ENCODE measurements at places on chromosomes 5 and 9. TPM values are rescaled to one million over a fixed set of nuclear protein-coding genes. Genes with fewer than 3 reads are reported as not detected.

LRRC19 gene
- total RNA-seq, result not detected

HNRNPA0 gene
- total RNA-seq, result 36.9 TPM

LCP2 gene
- not detected for total RNA-seq

LECT2 gene
- not detected for total RNA-seq

EFNA5 gene
- 12.0 TPM for total RNA-seq

TMEM174 gene
- total RNA-seq, result not detected

PCDHA13 gene
- 2.1 TPM for total RNA-seq

LVRN gene
- 3.0 TPM for total RNA-seq

XRCC4 gene
- 9.7 TPM for total RNA-seq

FAM153A gene
- total RNA-seq, result 3.7 TPM

TMEM215 gene
- not detected for total RNA-seq

PCDHB16 gene
- 6.3 TPM for total RNA-seq

C9orf72 gene
- 13.2 TPM for total RNA-seq

SLC35D2 gene
- total RNA-seq, result 22.1 TPM

DNA sequence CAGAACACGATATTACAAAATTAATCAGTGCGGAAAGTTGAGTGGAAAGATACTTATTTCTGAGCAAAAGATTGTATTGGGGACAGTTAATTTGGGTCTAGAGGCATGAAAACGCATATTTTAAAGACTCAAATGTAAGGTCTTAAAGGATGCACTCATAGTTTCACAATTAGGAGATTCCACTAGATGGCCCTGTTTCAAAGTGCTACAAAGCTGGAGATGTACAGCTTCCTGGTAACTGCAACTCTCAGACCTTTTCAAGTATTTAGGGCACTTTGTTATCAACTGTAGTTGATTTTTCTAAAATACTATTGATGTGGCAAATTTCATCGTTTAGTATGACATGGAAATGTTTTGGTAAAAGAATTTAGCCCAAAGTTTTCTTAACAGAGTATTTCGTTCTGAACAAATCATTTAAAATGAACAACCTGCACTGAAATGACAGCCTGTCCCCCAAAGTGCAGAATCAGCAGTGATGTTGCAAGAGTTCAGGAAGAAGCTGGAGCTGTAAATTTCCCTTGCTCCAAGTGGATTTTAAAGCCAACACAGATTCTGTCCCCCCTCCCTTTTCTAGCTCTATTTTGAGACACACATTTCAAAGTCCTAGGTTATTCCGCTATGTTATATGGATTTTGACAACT is 16.2 kb upstream of the NDUFB6 start:
- no peak overlapping the region for H3K4me3 ChIP-seq
- DNase-seq, result peak; percentile 72
- no peaks in the 10 kb centered on the region for H3K27me3 ChIP-seq

GRCh38 chr5:36944607-36945225 is 68.1 kb downstream of the NIPBL start:
- DNase-seq, result peak; percentile 58
- H3K4me1 ChIP-seq, result peaks cover 31% of the 10 kb centered on the region
- H3K27me3 ChIP-seq, result no peaks in the 10 kb centered on the region

- no peak for DNase-seq
- peaks cover 29% of the 10 kb centered on the region for H3K4me1 ChIP-seq
- no peak overlapping the region for H3K27ac ChIP-seq
- H3K36me3 ChIP-seq, result no peaks in the 10 kb centered on the region
- no peaks in the 10 kb centered on the region for H3K27me3 ChIP-seq
Measured at GRCh38 chr9:134693641-134694367, 52.2 kb downstream of the COL5A1 start.

- H3K27me3 ChIP-seq, result no peaks in the 10 kb centered on the region
- no peak for DNase-seq
- peaks cover 5% of the 10 kb centered on the region for H3K4me1 ChIP-seq
- H3K4me3 ChIP-seq, result no peak overlapping the region
Measured at GRCh38 chr9:78294290-78295176, 2.4 kb upstream of the PSAT1 start.

DNA sequence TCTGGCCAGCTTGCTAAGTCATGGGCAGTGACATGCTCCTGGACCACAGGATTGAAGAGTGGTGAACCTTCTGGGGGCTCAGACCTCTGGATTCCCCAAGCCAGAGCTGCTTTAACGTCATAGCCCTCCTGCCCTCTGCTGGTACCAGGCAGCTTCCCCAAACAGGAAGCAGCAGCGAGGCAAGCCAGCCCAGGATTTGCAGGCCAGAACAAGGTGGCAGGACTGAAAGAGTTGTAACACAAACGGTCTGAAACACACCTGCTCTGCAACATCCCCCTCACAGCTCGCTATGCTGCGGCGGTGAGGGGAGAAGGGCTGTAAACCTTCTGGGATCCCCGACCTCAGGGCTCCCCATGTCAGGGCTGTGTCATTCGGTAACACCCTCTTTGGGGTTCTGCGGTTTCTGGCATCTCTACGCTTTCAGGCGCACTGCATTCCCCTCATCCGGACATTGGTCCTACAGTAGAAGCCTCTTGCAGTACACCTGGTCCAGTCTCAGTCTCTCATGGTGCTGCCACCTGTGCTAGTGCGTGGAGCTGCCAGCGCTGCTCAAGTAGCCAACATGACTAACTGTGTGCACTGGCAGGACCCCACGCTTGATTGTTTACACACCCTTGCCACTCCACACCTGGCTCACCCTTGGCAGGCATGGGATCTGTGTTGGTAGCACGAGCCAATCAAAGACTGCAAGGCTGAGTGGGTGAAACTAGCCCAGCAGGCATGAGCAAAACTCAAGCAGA is 893.3 kb downstream of the PTPRD start:
- no peaks in the 10 kb centered on the region for H3K36me3 ChIP-seq
- H3K27ac ChIP-seq, result no peak overlapping the region
- no peak for DNase-seq
- no peaks in the 10 kb centered on the region for H3K4me1 ChIP-seq

GRCh38 chr5:40680741-40681362 is 1.1 kb downstream of the PTGER4 start:
- DNase-seq, result no peak
- H3K27me3 ChIP-seq, result peaks cover 72% of the 10 kb centered on the region
- peak overlapping the region; percentile 61 for H3K4me3 ChIP-seq
- H3K27ac ChIP-seq, result no peak overlapping the region

DNA sequence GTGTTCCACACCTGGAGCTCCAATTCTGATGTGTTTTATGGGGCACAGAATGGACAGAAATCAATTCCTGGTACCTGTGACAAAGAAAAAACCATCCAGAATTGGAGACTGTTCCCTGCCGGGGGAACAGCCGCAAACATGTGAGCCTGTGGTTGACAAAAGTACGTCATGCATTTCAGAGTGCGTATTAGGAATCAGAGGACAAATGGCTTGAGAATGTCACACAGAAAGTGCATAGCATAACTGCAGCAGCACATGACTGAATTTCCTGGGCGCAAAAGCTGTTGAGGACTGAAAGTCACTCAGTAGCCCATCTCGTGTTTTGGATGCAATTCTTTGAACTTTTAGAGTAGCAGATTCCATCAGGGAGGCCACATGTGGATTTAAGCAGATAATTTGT is 85.1 kb downstream of the TRIO start:
- H3K27me3 ChIP-seq, result no peaks in the 10 kb centered on the region
- no peak overlapping the region for H3K4me3 ChIP-seq
- no peak overlapping the region for H3K27ac ChIP-seq
- H3K4me1 ChIP-seq, result peaks cover 11% of the 10 kb centered on the region
- no peaks in the 10 kb centered on the region for H3K36me3 ChIP-seq

DNA sequence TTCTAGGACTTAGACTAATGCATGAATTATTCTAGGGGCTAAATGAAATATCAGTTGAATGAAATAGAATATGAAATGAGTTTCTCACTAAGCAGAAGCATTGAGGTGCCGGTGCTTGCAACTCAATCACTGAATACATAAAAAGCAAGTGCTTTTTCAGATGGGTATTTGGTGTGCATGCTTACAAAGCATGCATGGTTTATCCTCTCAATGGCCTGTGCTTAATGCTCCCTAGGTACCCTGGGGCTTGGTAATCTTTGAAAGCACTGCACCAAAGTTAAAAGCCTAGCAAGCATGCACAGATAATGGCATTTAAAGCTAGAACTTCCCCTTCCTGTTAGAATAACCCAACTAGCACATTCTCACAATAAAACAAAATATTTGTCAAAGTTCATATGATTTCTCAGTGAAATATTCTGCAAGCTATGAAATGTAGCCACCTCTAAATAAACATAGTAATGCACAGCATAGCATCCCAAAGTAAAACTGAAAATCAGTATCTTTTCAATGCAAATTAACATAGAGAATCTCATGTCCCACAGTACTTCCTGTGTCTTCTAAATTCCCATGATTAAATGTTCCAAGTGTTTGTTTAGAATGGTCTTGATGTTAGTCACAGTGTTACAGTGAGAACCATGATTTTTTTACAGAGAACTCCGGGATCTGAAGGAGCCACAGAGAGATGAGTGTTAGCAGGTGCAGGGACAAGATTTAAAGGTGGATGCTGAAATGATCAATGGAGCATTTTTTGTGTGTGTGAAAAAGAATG is 143.4 kb upstream of the CDH6 start:
- no peak for DNase-seq
- no peak overlapping the region for H3K27ac ChIP-seq
- H3K4me3 ChIP-seq, result no peak overlapping the region
- no peaks in the 10 kb centered on the region for H3K36me3 ChIP-seq
- H3K27me3 ChIP-seq, result no peaks in the 10 kb centered on the region

- no peak overlapping the region for H3K4me3 ChIP-seq
- no peaks in the 10 kb centered on the region for H3K27me3 ChIP-seq
- no peaks in the 10 kb centered on the region for H3K36me3 ChIP-seq
- no peak for DNase-seq
- H3K4me1 ChIP-seq, result no peaks in the 10 kb centered on the region
- no peak overlapping the region for H3K27ac ChIP-seq
Measured at GRCh38 chr5:136522217-136522956, 157.0 kb upstream of the TRPC7 start.

GRCh38 chr5:39850291-39850690 is 425.5 kb upstream of the DAB2 start:
- no peak overlapping the region for H3K27ac ChIP-seq
- H3K4me3 ChIP-seq, result no peak overlapping the region
- DNase-seq, result no peak

GRCh38 chr5:39195198-39195826 is 24.1 kb downstream of the FYB1 start:
- no peaks in the 10 kb centered on the region for H3K4me1 ChIP-seq
- H3K4me3 ChIP-seq, result no peak overlapping the region
- no peaks in the 10 kb centered on the region for H3K36me3 ChIP-seq
- DNase-seq, result no peak

- H3K4me1 ChIP-seq, result peaks cover 10% of the 10 kb centered on the region
- DNase-seq, result peak; percentile 53
- peaks cover 32% of the 10 kb centered on the region for H3K36me3 ChIP-seq
- no peak overlapping the region for H3K27ac ChIP-seq
Measured at GRCh38 chr9:101536938-101537337, 3.3 kb downstream of the RNF20 start.

- peaks cover 39% of the 10 kb centered on the region for H3K36me3 ChIP-seq
- H3K27ac ChIP-seq, result no peak overlapping the region
- peaks cover 13% of the 10 kb centered on the region for H3K4me1 ChIP-seq
Measured at GRCh38 chr5:141973871-141974595, 5.1 kb downstream of the RNF14 start.

DNA sequence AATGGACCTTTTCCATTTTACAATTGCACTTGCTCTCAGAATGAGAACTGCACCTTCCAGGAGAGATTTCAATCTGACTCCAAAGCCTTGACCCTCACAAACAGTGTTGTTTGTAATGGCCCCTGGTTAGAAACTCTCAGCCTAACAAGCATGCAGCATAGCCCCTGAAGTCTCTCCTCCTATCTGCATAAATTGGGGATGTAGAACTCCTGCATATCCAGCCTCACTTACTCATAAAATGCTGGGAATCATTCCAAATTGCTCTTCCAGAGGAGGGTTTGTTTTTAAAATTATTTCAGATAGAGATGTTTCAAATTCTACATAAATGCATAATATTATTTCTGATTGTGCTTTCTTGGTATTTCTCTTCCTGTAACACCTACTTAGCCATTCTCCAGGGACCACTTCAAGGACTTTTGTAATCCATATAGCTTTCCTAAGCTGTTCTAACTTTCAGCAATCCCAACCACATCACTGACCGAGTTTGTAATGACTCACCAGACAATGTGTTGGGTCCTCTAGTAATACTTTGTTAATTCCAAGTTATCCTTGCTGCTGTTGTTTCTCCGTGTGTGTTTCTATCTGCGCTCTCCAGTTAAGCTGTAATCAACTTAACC is 143.8 kb upstream of the CCDC152 start:
- H3K4me3 ChIP-seq, result no peak overlapping the region
- DNase-seq, result no peak
- no peak overlapping the region for H3K27ac ChIP-seq
- H3K27me3 ChIP-seq, result no peaks in the 10 kb centered on the region

DNA sequence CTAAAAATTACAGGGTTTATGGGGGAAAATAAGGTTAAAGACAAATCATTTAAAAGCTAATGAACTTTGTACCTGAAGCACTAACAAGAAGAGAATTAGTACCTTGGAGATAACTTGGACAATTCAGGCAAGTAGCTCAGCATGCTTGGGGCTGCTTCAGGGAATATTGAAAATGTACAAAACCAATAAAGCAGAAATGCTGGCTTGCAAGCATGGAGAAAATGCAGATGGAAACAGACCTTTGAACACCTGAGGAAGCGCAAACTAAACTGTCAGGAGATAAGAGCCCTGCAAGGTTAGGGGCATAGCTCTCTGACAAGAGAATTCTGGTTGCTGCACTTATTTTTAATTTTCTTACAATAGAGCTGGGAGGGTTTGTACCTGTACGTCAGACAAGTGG is 42.6 kb upstream of the C5orf47 start:
- H3K27ac ChIP-seq, result peak overlapping the region; percentile 76
- H3K4me3 ChIP-seq, result no peak overlapping the region
- H3K27me3 ChIP-seq, result no peaks in the 10 kb centered on the region
- peaks cover 54% of the 10 kb centered on the region for H3K36me3 ChIP-seq
- peaks cover 52% of the 10 kb centered on the region for H3K4me1 ChIP-seq

GRCh38 chr9:108270051-108270450 is 585.7 kb downstream of the ACTL7B start:
- no peaks in the 10 kb centered on the region for H3K36me3 ChIP-seq
- H3K27me3 ChIP-seq, result no peaks in the 10 kb centered on the region
- no peak for DNase-seq
- no peak overlapping the region for H3K4me3 ChIP-seq
- no peak overlapping the region for H3K27ac ChIP-seq
- H3K4me1 ChIP-seq, result no peaks in the 10 kb centered on the region

- no peak overlapping the region for H3K4me3 ChIP-seq
- no peak for DNase-seq
- no peaks in the 10 kb centered on the region for H3K27me3 ChIP-seq
- H3K4me1 ChIP-seq, result no peaks in the 10 kb centered on the region
Measured at GRCh38 chr5:58958701-58959100, 375.8 kb downstream of the RAB3C start.

- DNase-seq, result no peak
- peaks cover 12% of the 10 kb centered on the region for H3K4me1 ChIP-seq
- H3K27ac ChIP-seq, result no peak overlapping the region
- no peaks in the 10 kb centered on the region for H3K36me3 ChIP-seq
- peak overlapping the region; percentile 53 for H3K4me3 ChIP-seq
Measured at GRCh38 chr5:6450319-6450833, 1.7 kb downstream of the UBE2QL1 start.

- no peaks in the 10 kb centered on the region for H3K27me3 ChIP-seq
- H3K36me3 ChIP-seq, result no peaks in the 10 kb centered on the region
- H3K4me1 ChIP-seq, result no peaks in the 10 kb centered on the region
Measured at GRCh38 chr9:104362912-104363472, 141.1 kb upstream of the OR13F1 start.

GRCh38 chr9:92752812-92753404 is 11.7 kb downstream of the BICD2 start:
- no peaks in the 10 kb centered on the region for H3K36me3 ChIP-seq
- DNase-seq, result no peak
- H3K27ac ChIP-seq, result peak overlapping the region; percentile 60
- H3K4me1 ChIP-seq, result peaks cover 8% of the 10 kb centered on the region

All from cardiac muscle cell (in vitro differentiated cells and primary cell).